ENCODE measurements at places on chromosomes 12 and 14.

GRCh38 chr12:25502118-25502517 is 51.0 kb downstream of the LMNTD1 start:
- no peak for DNase-seq

- DNase-seq = no peak
Measured at GRCh38 chr12:105954951-105955931, 183.5 kb downstream of the NUAK1 start.

DNA sequence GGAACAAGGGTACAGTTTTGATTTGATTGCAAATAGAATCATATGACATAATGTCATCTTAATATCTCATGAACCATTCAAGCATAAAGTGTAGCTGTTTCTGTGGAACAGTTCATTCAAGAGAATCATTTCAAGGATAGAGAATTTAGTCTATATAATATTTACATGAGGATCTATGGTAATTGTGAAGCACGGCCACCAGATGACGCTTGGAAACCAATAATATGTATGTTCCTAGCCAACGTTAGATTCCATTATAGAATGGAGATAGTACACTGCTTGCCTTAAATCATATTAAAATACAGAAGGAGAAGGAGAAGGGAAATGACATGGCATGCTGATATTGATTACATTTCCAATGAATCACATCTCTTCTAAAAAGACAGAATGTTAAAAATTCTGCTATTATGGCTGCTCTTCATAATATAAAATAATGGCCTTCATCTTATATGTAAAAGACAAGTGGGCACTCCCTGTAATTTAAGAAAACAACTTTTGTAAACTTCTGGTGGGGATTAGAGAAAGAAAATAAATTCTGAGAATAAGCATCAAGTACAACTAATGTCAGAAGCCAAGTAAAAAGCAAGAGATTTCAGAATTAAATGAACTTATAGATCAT is 351.0 kb downstream of the NAV3 start:
- DNase-seq = no peak

DNA sequence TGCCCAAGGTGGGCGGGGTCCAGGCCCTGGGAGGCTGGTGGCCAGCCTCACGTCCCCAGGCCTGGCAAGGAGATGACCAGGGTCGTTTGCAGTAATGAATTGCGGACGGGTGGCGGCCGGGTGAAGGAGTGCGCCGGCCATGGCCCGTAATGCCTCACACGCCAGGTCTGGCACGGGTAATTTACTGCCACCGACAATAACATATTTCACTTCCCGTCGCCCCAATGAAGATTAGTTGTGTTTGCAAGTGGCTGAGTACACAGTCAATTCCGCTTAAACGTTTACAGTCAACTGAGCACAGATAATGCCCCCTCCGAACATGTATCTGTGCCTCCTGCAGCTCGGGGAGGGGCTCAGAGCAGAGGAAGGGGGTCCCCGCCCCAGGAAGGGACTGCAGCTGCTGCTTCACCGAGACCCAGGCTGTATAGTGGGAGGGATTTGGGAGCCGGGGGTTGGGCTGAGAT is 48.3 kb downstream of the MVK start:
- DNase-seq = no peak

GRCh38 chr12:26335651-26336050 is 140.3 kb downstream of the SSPN start:
- DNase-seq = no peak

GRCh38 chr12:126389220-126389841 is 1324.1 kb downstream of the AACS start:
- no peak for DNase-seq

DNA sequence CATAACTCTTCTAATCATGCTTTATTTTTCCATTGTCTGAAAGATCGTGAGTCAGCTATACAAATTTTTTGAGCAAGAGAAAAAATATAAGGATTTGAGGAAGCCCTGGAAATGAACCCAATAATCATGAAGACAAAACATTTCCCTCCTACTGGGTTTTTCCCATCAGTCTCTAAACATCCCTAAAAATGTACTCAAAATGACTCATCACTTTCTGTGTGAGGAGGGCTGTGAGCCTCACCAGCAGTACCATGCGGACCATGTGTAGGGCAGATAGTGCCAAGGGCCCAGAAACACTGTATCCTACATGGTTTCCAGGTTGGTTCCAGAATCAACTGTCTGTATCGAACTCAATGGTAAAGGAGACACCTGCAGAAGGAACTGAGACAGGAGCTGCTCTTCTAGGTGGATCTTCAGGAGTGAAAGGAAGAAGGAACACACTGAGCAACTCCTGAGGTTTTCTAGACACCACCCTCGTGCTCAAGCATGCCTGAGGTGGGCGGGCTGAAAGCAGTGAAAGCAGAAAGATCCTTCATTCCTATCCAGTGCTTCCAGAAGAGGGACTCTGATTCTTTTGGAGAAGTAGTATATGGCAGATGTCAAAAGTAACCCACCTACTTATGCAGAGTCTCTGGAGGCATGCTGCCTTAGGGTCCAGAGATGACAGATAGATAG is 48.6 kb upstream of the RHOJ start:
- DNase-seq = no peak

DNA sequence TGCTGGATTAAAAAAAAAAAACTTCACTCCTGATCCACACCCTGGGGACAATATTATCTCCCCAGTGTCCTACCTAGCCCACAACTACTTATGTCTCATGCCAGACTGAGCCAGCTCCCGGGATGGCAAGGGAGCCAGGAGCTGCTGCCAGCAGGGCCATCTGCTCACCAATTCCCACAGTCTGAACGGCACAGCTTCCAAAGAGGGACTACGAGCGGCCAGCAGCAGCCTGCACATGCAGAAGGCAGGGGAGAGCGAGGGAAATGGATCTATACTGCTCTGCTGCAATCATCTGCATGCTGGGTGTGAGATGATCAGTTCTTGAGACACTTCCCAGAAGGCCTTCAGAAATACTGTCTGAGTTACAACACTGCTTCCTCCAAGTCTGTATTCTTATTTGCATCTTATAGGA is 11.1 kb downstream of the SSH1 start:
- no peak for DNase-seq

DNA sequence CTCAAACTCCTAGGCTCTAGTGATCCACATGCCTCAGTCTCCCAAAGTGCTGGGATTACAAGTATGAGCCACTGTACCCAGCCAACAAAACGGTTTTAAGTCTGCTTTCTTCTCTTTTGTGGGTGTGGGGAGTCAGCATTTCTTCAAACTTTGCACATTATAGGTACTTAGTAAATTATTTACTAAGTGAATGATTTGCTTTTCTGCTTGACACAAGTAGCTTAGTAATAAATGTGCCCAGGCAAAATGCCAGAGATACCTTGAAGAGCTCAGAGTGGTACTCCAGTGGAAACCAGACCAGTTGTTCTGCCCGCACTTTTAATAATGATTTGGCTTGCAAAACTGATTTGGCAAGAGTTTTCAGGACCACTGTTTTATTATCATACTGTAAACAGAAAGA is 15.0 kb downstream of the DEPDC4 start:
- DNase-seq = no peak

DNA sequence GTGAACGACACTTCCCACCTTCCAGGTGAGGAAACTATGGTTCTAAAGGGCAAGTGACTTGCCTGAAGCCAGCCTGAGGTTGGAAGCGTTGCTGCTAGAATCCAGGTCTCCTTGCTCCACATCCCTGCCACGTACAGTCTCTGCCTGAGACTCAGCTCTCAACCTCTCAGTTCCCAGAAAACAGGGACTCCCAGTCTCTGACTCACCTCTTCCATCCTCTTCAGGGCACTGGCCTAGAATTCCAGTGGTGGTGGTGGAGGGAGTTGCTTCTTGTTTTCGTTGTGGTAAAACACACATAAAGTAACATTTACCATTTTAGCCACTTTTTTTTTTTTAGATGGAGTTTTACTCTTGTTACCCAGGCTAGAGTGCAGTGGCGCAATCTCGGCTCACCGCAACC is 7.3 kb downstream of the GPR68 start:
- DNase-seq = no peak

DNA sequence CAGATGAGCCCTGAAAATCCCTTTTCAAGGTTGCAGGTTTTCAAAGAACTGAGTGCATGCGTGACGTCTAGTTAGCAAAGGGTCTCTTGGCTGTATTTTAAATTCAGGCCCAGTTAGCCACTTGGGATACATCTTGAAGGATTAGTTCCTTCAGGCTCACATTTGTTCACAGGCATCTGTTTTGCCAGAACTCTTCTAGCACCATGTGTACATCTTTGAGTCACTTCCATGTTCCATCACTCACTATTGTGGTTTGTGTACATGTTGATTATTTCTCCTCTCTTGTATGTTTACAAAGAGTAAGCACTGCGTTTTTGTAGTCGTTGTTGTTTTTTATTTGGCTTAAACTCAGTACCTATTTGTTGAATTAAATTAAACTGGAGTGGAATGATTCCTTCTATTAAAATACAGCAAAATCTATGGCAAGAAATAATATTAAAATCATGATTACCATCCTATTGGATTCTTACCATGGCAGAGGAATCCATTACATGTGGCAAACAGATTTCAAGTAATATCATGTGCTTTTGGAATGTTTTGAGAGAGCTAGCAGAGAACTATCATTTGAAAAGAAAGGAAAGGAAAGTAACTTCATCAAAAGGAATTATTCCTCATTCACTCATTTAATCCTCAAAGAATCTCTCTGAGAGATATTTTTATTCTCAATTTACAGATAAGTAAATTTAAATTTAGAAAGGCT is 438.9 kb upstream of the FAR2 start:
- no peak for DNase-seq

- no peak for DNase-seq
Measured at GRCh38 chr14:94761348-94761996, 8.4 kb downstream of the GSC start.

DNA sequence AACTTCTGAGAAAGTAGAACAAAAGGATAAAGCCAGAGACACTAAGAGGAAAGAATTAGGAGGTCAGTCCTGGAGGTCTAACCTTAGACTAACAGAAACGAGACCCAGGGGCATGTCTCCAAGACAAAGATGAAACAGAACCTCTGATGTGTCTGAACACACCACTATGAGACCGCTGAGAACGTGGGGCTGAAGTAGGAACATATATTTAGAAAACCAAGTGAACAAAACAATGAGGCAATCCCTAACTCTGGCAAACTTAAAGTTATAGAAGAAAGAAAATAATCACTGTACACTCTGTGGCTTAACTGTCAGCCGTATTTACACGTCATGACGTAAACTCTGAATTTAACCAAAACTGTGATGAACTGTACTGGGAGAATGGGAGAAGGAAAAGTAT is 17.9 kb downstream of the KCTD10 start:
- DNase-seq = no peak

- no peak for DNase-seq
Measured at GRCh38 chr14:80385336-80385735, 174.0 kb upstream of the DIO2 start.

GRCh38 chr12:68792952-68793351 is 15.0 kb upstream of the MDM2 start:
- no peak for DNase-seq

GRCh38 chr14:79325071-79325470 is 886.2 kb downstream of the DIO2 start:
- no peak for DNase-seq

DNA sequence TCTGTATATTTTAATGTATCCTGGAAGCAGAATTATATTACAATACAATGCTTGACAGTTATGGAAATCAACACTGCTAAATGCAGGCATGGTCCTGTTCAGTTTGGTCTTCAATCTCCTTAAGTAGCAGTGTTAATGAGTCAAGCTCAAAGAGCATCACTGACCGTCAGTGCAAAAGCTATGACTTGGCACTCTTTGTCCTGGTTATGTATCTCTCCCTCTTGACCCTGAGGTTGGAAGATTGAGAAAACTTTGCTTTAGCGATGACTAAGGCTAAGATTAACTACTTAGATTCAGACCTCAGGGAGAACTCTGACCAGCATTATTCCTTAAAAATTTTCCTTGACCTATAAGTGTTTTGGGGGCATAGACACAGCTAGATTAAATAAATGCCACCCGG is 10.9 kb downstream of the CLEC7A start:
- DNase-seq = no peak

- no peak for DNase-seq
Measured at GRCh38 chr12:1808798-1809480, 11.4 kb upstream of the LRTM2 start.

DNA sequence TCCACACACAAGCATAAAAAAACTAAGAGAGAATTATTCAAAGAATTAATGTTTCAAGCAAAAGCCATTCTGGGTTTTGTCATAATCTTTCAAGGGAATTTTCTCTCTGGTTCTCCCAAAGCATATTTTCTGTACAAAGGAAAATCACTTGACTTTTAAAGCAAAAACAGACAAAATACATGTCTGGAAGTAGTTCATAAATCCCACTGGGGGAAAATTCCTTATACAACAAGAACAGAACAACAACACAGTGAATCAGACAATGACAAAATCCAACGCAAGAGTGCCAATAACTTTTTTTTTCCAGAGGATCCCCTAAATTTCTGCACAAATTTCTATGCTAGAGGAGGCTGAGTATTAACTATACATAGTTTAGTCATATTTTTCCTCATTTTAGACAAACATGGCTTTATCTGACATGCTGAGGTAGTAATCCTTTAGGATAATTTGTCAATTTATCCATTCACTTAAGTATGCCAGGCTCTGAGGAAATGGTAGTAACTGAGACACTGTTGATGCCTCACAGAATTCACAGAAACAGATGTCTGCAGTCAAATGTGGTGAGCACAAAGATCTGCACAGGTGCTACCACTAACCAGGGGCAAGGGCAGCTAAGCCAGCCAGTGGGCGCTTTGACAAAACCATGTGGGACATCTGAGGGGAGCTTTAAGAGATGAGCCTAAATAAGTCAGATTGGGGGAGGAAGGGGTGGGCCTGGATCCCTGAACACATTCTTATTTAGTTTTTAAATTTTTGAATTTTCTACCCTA is 38.0 kb downstream of the GRIP1 start:
- DNase-seq = no peak

- DNase-seq = no peak
Measured at GRCh38 chr14:88613552-88614010, 50.7 kb downstream of the ZC3H14 start.

DNA sequence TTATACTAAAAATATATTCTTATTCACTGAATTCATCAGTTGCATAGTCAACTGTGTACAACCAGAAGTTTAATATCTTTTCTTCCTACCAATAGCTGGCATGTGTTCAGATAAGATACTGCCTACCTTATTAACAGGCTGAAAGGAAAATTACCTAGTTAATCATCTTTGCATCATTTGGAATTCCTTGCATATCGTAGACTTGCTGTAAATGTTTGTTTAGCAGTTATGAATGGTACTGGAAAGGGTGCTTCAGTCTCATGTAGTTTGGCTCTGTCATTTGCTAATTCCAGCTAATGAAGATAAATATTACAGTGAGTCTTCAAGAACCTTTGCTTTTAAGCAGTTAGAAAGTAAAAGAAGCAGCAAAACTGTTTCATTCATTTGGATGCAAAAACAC is 84.4 kb downstream of the PPHLN1 start:
- DNase-seq = no peak

DNA sequence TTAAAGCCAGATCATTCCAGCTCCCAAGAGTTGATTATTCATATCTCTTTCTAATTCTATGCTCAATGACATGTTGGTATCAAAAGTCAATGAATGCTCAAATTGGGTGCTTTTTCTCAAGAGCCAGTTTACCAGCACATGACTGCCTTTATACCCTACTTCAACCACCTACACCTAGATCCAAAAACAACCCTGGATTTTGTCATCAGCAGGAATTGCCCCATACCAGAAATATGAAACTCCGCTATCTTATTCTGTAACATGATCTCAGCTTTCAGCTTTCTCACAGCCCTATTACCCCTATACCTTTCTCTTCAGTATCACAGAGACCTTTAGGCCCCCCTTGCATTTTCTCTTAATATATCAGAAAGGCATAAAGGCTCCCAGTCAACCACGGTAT is 32.3 kb upstream of the ESR2 start:
- DNase-seq = no peak

- no peak for DNase-seq
Measured at GRCh38 chr12:71504476-71504875, 64.9 kb downstream of the LGR5 start.

Measured in 8988T (cell line).